Caco-2 (cell line): ENCODE measurements at places on chromosomes 16 and 17.

GRCh38 chr17:16906680-16907079 lies 65.2 kb downstream of the TNFRSF13B start:
- no peak for DNase-seq

DNA sequence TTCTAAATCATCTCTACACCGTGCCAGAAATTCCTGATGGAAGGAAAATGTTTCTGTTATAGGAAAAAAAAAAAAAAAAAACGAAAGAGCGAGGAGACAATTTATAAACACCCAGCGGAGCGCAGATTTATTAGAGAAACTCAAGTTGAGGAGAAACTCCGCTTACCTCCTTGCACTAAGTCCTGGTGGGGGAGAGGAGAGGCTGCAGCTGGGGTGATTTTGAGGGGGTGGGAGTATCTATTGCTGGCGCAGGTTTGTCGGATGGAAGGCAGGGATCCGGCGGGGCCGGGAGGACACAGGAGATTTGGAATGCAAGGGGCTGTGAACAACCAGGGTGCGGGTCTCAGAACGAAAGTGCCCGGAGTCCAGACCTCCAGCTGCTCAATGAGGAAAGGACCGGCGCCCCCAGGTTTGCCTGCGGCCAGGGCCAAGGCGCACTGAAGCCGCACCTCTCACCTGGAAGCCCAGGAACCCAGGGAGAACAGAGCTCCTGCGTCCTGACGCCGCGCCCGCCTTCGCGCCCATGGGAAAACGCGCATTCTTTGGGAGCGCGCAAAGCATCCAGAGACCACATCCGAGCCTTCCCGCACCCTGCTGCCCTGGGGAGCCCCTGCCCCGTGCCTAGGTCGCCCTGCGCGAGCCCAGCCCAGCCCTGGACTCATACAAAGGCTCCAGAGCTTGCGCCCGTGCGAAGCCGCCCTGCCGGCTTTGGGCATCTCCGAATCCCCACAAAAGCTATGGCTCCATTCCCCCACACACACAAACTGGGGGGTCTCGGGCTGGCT lies 2.6 kb upstream of the HOXB8 start:
- DNase-seq, result peak; percentile 56

DNA sequence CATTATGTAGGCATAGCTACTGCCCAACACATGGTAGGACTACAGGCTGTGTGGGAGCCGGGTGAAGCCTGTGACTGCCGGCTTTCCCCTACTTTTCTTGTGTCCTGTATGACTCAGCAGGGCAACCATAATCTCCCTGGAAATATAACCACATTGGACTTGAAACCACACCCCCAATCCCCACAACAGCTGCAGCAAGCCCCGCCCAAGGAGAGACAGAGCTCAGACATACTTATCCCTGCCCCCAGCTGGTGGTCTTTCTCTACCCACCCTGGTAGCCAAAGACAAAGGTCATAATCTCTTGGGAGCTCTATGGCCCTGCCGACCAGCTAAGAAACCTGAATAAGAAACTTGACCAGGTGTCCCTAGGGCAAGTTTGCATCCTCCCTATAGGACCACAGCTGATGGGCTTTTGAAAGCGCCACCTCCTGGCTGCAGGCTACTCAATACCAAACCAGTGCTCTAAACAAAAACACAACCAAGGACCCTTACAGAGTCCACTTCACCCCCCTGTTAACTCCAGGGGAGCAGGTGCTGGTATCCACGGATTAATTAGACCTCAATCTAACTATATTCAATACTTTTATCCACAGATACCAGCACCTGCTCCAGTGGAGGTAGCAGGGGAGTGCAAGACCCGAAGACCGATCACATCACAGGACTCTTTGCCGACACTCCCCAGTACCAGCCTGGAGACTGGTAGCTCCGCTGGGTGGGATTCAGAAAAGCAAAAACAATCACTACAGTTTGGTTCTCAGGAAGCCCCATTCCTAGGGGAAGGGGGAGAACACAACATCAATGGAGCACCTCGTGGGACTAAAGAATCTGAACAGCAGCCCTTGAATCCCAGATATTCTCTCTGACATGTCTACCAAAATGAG lies 91.2 kb downstream of the IRX5 start:
- DNase-seq, result peak; percentile 48

DNA sequence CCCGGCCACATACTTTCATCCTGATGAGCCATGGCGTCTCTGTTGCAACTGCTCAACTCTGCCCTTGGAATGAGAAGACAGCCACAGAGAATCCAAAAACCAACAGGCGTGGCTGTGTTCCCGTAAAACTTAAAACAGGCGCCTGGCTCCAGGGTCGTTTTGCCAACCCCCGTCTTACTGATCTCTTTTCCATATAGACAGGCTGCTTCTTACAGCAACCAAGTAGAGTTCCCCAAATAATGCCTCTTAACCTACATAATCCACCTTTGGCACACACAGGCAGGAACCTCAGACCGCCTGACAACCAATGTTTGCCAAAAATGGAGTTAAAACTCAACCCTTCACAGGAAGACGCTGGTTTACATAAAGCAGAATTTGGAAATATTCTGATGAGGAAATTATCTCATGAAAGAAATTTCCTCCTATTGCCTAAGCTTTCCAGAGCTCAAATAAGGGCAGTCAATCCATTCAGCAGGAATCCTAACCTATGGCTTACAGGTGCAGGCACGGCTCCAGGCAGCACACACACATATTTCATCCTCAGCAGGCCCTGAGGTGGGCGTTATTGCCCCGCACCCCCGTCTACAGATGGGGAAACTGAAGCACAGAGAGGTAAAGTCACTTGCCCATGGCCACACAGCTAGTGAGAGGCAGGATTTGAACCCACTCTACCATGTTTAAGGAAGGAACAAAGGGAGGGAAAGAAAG lies 35.8 kb downstream of the LITAF start:
- peak; percentile 4 for DNase-seq
